NCI-H460 (cell line): ENCODE measurements at places on chromosomes 16 and 17.

GRCh38 chr17:70040336-70040735 is 34.7 kb upstream of the KCNJ16 start:
- DNase-seq, result no peak

DNA sequence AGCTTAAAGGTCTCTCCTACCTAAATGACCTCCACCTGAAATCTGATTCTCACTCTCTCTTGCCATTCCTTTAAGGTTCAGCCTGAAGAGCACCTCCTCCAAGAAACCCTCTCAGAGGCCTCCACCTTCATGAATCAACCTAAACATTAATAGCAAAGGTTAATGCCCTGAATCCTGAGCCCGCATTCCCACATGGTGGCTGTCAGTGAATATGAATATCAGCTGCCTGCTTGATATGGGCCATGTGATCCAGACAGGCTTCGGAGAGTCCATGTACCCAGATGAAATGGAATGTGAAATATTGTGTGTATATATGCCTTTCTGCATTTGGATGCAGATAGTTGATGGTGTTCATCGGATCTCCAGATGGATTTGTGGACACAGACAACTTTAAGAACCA is 317.5 kb downstream of the TOX3 start:
- DNase-seq, result no peak

DNA sequence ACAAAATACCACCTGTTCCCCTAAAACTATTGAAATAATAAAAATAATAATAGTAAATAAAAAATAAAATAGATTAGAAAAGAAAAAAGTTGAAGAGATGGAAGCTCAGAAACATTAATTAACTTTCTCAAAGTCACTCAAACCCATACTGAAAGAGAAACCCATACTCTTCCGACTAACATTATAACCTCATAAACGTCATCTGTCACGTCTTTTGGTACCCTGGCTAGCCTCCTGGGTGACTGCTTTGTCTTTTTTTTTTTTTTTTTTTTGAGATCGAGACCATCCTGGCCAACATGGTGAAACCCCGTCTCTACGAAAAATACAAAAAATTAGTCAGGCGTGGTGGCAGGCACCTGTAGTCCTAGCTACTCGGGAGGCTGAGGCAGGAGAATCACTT is 7.6 kb downstream of the SLFN12L start:
- no peak for DNase-seq

GRCh38 chr16:16158741-16159374 is 64.4 kb downstream of the ABCC6 start:
- peak; percentile 9 for DNase-seq

DNA sequence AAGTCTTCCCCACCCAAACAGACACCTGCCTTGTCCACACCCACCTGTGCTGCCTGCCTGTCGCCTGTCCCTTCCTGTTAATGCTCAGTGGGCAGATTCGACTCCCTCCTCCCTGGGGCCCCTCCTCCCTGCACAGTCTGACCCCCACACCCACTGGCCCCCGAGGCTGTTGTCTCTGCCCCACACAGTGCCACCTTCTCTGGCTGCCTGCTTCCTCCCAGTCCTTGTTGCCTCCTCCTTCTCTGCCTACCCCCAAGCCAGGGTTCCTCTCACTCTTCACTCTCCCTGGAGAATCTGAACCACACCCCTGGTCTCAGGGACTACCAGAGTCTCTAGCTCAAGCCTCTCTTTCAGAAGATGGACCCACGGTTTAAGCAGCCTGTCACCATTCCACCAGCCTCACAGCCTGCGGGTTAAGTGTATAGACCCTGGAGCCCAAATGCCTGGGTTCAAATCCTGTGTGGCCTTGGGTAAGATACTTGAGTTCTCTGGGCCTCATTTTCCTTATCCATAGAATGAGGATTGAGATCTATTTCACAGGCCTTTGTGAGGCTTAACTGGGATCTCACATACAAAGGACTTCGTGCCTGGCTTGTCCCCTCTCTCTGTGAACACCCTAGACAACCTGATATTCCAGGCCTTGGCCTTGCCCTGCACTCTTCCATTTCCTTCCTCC is 3.8 kb upstream of the ARHGAP23 start:
- DNase-seq, result no peak

GRCh38 chr16:86886651-86887050 is 308.3 kb downstream of the FOXL1 start:
- no peak for DNase-seq

DNA sequence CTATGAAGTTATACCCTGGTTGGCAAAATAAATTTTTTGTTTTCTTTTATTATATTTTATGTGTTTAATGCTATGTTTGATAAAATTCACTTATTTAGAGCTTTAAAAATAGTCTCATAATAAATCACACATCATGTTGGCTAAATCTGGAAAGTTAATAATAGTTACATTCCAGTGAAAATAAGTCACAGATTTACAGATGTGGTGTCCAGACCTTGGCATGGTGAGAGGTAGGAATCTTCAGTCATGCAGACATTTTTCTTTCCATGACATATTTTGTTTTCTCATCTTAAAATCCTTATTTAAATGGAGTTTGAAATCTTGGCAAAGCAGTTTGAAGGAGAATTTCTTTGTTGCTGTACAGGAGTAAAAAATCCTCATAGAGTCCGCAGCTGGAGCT is 48.1 kb upstream of the GOSR1 start:
- DNase-seq, result no peak

GRCh38 chr16:3659251-3659650 is 4.8 kb downstream of the DNASE1 start:
- DNase-seq, result no peak

DNA sequence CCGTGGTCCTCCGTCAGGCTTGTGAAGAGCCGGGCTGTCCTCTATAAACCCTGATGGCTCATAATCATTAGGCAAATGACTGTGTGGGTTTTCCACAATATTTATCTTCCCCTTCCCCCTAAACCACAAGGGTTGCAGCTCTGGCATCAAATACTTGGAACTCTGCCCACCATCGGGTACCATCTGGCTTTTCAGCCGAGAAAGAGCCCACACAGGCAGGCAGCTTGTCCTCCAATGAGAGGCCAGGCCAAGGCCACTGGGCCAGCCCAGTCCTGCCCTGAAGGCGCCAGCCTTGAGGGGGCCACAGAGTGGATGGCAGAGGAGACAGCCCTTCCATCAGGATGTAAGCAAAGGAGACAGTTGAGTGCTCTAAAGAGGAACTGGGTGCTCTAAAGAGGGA is 31.8 kb upstream of the NAT9 start:
- DNase-seq, result no peak

DNA sequence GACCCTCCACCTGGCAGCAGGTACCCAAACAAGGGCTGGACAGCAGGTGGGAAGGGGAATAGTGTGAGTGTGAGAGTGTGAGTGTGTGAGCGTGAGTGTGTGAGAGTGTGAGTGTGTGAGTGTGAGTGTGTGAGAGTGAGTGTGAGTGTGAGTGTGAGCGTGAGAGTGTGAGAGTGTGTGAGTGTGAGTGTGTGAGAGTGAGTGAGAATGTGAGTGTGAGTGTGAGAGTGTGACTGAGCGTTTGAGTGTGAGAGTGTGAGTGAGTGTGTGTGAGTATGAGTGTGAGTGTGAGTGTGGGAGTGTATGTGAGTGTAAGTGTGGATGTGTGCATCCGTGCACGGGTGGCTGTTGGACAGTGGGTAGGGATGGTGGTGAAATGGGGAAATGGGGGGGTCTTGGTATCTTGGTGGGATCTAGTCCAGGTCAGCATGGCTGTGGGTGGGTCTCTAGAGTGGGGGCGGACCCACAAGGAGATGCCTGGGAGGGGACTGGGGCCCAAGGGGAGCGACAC is 408 bp downstream of the ADGRG1 start:
- DNase-seq, result no peak

DNA sequence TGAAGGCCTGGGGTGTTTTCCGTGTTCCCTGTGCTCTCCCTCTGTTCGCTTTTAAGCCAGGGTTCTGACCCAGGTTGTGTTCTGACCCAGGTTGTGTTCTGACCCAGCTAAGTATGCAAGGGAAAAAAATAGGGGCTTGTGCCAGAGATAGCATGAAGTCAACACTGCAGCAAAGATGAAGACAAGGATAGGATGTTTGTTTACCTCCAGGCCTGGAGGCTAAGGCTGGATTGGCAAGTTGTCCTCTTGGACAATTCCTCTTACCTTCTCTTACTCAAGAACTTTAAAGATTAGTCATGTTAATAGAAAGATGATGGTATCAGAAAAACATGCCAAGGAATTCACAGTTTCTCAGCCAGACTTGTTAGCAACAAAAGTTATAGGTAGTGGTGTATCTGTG is 19.4 kb downstream of the LYRM9 start:
- DNase-seq, result no peak

- no peak for DNase-seq
These were observed 6.0 kb downstream of the HAGHL start for GRCh38 chr16:732936-733335.

DNA sequence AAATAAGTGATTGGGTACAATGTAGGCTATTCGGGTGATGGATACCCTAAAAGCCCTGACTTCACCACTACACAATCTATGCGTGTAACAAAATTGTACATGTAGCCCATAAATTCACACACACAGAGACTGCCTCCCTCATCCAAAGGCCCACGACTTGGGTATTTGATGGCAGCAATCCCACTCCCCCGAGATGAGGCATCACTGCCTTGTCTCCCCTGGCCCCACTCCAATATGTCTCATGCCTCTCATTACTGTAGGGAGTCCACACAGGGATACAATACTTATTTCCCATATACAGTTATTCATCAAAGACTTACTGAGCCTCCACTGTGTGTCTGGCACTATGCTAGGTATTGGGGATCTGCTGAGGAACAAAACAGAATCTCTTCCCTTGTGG is 192.6 kb downstream of the CBLN1 start:
- no peak for DNase-seq

- DNase-seq, result peak; percentile 30
These were observed 18.8 kb upstream of the PHOSPHO1 start for GRCh38 chr17:49249292-49249794.

DNA sequence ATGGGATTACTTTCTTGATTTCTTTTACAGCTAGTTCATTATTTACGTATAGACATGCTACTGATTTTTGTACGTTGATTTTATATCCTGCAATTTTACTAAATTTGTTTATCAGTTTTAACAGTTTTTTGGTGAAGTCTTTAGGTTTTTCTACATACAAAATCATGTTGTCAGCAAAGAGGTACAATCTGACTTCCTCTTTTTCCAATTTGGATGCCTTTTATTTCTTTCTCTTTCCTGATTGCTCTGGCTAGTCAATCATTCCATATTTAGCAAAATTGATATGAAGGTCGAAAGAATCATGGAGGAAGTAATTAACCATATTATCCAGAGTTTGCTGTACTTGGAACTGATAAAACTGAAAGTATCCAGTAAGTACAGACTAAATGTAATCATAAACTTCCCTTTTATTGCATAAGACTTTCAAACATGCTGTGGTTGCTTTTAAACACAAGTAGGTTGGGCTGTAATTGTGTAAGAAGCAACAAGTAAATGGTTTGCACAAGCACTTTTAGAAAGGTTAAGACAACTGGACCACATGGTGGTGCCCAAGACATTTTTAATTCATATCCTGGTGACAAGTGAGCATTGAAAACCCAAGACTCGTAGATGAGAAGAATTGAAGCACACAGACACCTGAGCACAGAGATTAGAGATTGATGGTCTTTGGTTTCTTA is 8.4 kb downstream of the GDE1 start:
- no peak for DNase-seq

DNA sequence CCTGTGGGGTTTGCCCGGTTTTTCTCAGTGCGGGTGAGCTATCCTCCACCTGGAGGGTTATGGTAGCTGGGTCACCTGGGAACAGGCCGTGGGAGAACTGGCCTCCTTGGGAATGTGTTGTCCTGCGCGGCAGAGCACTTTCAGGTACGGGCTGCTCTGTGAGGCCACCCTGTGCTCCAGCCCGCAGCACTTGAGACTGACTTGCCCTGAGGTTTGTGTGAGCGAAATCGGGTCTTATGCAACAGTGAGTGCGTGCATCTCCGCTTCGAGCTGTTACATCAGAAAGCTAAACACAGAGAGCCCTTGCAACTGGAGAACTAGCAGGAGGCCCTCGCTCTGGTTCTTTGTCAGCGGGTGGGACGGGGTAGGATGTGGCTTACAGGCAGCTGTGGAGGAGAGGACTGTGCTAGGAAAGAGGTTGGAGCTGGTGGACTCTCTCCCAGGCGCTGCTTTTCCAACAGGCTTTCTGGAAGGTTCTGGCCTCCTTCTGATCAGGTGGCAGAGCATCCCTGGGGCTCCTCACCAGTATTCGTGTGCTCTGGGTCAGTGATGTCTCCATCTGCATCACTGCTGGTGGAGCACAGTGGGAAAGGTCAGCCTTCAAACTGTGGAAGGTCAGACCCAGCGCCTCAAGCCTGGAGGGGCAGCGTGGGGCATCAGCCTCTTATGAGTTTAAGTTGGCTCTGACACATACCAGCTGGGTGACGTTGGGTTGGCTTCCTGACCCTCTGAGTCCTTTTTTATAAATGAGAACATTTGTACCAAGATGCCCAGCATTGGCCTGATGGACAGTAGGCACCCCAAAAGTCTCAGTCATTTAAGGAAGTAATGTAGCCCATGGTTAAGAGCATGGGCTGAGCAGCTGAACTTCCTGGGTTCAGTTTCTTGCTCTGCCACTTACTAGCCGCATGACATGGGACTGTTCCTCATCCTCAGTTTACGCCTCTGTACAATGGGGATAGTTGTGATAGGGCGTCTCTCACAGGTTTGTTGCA is 76.3 kb downstream of the KSR1 start:
- DNase-seq, result peak; percentile 87
